Upper lobe of right lung (tissue), 1 donor: ENCODE measurements at places on chromosomes 7 and 10.

DNA sequence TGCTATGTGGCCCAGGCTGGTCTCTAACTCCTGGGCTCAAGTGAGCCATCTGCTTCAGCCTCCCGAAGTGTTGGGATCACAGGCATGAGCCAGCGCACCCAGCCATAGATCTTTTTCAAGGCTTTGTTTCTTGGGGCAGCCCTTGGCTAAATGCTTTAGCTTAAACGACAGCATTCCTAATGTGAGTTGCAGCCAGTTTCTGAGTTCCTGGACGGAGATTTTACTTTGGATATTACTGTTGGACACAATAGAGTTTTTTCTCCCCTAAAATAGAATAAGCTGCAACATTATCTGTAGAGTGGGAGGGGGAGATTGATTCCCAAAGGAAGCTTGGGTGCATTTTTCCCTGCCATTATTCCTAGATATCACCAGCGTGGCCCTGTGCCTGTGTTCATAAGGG is 103.0 kb upstream of the BTBD16 start:
- no peak for DNase-seq

DNA sequence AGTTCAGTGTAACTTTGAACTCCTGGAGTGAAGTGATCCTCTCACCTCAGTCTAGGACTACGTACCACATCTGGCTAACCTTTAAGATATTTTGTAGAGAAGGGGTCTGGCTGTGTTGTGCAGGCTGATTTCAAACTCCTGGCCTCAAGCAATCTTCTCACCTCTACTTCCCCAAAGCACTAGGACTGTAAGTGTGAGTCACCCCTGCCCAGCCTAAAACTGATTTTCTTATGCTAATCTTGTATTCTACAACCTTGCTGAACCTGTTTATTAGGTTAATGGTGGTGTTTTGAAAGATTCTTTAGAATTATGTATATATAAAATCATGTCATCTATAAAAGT is 58.0 kb downstream of the LCOR start:
- DNase-seq, result no peak

GRCh38 chr7:99083068-99083651 is 60.7 kb downstream of the SMURF1 start:
- DNase-seq, result no peak

DNA sequence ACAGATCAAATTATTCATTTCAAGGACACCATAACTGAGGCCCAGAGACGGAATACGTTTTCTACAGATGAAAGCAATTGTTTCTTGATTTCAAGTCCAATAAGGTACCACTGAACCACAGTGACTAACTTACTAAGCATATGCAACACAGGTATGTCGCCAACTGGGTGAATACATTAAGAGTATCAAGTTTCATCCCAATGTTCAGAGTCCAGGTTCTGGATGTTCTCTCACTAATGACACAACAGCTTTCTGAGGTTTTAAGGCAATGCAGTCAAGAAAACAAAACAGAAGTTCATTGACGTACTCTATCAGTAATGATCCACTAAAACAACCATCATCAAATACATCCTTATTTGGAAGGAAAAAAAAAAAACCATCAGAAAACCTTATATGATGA is 35.8 kb downstream of the NSUN6 start:
- DNase-seq, result no peak

- DNase-seq, result no peak
Observed at GRCh38 chr10:114336823-114337509, 67.3 kb downstream of the AFAP1L2 start.
